ENCODE measurements at places on chromosomes 6 and 20.

DNA sequence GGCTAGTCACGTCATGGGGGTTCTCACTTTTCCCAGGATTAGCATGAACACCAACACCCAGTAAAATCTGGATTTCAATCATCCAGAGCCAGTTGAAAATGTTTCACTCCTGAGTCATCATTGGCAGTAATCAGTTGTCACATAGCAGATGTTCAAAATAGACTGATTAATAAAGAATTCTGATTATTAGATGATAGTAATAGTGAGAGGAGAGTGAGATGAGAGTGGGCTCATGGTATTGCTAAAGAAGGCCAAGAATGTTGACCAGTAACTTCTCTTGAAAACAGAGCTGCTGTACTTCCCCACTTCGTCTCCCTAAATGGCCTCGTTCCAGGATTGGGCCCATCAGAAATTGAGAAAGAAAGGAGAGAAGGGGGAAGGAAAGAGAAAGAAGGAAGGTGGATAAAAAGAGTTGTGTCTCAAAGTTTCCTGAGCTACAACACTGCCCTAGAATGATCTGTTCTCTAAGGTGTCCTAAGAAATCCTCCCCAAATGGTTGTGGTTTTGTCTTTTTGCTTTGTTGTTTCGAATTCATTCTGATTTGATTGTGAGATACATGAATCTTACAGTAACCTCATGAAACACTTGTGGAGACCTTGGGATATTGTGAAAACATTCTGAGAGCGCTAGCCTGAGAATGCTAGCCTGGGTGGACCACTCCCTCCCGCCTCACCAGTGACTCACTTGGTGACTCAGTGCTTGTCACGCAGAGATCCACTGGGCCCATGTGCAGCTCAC, 502.2 kb upstream of the JARID2 start:
- peak; percentile 89 for DNase-seq

- peak; percentile 49 for DNase-seq
Observed at GRCh38 chr20:23235173-23236027, 115.2 kb upstream of the NXT1 start.

DNA sequence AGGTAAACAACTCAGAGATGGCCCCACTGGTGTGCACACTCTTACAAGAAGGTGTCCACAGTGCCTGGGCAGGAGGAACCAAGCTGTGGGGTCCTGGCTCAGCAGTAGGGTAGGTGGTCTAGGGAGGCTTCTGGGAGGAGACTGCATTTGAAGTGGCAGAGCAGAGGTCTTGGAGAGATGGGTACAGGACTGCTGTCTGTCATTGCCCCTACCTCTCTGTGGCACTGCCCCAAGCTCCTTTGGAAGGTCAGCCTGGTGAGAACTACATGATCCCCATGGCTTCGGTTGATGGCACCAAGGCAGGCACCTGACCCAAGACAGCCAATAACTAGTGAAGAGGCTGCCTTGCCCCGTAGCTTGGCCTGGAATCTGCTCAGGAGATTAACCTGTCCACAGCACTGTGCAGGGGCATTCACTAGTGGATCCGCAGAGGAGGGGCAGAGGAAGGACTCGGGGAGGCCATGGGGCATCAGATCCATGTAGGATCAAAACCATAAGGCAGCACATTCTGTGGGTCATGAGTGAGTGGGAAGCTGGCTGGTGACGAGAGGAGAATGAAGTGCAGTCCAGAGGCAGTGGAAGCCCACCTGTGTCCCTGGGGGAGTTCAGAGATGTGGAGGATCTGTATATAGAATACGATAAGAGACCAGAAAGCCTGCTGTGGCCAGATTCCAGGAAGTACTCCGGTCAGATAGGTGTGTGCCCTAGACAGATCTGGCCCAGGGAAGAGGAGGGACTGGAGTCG, 162.0 kb downstream of the GRM4 start:
- DNase-seq: no peak

DNA sequence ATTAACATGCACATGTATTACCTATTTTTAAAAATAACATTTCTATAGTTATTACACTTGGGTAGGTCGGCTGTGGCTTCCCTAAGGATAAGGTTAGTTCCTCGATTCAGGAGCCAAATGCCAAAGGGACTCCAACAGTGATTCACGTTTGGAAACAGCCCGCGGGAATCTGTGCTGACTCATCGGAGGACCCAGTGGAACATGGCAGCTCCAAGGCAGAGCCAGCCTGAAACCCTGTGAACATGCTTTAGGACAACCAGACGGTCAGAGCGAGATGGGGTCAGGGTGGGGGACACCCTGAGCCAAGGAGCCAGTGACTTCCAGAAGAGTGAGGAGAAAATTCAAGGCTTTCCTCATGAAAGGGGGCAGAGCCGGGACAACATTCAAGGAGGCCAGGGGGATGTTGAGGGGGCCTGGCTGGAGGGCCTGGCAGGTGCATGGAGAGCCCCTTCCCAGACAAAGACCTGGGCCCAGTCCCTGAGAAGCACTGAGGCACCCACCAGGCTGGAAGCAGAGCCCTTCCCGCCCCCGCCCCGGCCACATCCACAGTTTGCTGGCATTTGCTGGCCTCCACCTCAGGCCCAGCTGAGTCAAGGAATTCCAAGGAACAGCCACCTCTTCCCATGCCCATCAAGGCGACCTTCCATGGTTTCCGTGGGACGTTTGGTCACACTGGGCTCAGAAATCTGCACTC, 133.2 kb downstream of the SNX5 start:
- DNase-seq: peak; percentile 24

DNA sequence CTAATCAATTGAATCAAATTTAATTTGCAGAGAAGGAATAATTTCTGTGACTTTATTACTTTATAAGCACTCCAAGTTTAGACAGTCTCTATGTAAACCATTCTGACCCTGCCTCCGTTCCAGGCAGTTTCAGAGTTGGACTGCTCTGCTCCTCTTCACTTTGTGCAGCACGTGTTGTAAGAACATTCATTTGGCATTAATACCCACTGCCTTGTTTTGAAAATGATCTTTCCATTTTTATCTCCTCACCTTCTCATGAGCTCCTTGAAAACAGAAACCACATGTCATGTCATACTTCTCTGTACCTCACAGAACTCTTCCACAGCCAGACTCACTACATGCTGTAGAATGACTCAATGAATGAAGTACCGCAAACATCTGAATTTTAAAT, 25.5 kb downstream of the SLC22A1 start:
- DNase-seq: no peak

GRCh38 chr20:50980071-50980681, 21.6 kb downstream of the MOCS3 start:
- DNase-seq: peak; percentile 95

DNA sequence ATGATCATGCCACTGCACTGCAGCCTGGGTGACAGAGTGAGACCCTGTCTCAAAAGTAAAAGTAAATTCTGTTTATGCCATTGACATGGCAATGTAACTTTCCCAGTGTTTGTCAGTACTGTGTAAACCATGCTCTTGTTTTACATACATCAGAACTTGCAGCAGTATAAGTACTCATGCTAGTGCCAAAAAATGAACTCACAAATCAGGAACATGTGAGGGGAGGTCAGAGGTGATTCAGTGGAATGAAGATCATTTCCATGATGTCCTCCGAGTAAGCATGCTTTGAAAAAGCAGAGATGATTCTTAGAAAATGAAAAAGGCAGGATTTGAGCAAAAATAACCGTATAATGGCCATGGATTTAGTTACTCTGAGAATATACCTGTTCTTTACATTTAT, 81.9 kb downstream of the ANKS1A start:
- DNase-seq: peak; percentile 90

DNA sequence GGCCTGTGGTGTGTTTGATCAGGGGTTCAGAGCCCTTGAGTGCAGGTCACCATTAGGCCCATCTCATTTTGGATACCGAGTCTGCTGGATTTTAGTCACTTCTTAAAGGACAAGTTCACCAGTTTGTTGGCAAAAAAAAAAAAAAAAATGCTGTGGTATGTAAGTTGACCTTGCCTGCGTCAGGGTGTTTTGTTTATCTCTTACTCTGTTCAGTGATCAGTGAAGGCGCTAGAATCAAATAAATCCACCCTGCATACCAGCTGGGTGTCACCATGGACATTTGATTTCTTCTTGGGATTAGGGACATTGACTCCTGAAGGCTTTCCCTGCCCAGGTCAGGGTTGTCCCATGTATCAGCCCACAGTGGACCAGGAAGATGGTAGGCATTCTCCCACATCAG, 6.7 kb downstream of the SMOC2 start:
- DNase-seq: no peak

GRCh38 chr6:82038631-82039030, 208.9 kb downstream of the IBTK start:
- no peak for DNase-seq

DNA sequence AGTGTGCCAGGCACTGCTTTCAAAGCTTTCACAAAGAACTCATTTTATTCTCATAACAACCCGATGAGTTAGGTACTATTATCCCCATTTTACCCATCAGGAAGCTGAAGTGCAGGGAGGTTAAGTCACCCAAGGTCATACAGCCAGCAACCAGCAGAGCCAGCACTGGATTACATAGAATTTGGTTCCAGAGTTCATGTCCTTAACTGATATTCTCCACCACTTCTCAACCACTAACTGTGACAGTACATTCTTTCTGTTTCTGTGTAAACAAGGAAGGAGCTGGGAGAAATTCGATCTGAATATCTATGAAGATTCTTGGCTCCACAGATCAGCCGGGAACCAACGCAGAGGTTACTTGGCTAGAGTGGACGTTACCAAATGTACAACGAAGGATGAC, 98.0 kb downstream of the KIF16B start:
- peak; percentile 49 for DNase-seq

DNA sequence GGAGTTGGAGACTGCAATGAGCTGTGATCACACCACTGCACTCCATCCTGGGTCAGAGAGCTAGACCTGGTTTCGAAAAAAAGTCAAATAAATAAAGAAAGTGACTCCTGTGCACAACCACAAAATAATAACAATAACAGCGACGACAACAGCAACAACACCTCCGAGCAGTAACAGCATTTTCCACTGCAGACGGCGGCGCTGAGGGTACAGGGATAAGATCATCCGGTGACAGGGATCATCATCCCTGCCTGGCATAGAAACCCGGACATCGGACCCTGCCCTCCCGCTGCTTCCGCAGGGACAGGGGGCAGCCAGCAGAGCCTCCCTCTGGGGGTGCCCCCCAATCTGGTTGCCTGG, 11.5 kb downstream of the SRXN1 start:
- no peak for DNase-seq
